SHP77 treated with DMSO at 0.1 percent for 48 hours (cell line): ENCODE measurements at places on chromosomes 11 and 22.
A peak's percentile ranks its signal among the peaks of the same experiment; 100 is the strongest.

GRCh38 chr11:14336507-14337503 lies 22.2 kb downstream of the RRAS2 start:
- DNase-seq = no peak

- DNase-seq = peak; percentile 13
Observed at GRCh38 chr22:41576877-41577276, 12.8 kb downstream of the PMM1 start.

GRCh38 chr11:71247551-71248250 lies 4.7 kb downstream of the SHANK2 start:
- no peak for DNase-seq

- DNase-seq = no peak
Observed at GRCh38 chr22:40593460-40594273, 42.9 kb downstream of the MRTFA start.

DNA sequence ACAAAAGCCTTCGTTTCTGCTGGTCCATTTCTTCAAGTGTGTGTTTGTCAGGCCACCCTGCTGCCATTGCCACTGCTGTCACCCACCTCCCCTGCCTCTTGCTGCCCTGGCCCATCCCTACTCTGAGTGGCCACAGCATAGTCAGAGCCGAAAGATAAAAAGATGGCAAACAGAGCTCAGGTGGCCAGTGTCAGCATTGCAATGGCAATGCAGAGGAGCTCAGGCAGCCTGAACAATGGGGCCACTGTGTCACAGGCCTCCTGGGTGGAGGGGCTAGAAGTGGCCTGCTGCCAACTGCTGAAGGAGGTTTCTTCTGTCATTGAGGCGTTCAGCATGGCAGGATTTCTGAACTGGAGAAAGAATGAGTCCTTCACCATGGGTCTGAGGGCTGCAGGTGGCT lies 137.1 kb downstream of the CSNK2A3 start:
- DNase-seq = no peak
